ENCODE measurements at places on chromosomes 16 and 17. TPM values are rescaled to one million over a fixed set of nuclear protein-coding genes. Genes with fewer than 3 reads are reported as not detected.
A peak's percentile ranks its signal among the peaks of the same experiment; 100 is the strongest.

SHISA9 gene
- total RNA-seq, result not detected

NLRC3 gene
- 71.7 TPM for total RNA-seq

GRCh38 chr16:69865701-69866100, 85.4 kb upstream of the CLEC18A start:
- H3K27ac ChIP-seq, result no peak overlapping the region
- H3K27me3 ChIP-seq, result no peaks in the 10 kb centered on the region
- peaks cover 4% of the 10 kb centered on the region for H3K4me1 ChIP-seq
- no peak overlapping the region for H3K4me3 ChIP-seq
- peaks cover 2% of the 10 kb centered on the region for H3K36me3 ChIP-seq
- no peak for DNase-seq

HASPIN gene
- total RNA-seq, result 0.22 TPM

ATAD5 gene
- 4.2 TPM for total RNA-seq

DNA sequence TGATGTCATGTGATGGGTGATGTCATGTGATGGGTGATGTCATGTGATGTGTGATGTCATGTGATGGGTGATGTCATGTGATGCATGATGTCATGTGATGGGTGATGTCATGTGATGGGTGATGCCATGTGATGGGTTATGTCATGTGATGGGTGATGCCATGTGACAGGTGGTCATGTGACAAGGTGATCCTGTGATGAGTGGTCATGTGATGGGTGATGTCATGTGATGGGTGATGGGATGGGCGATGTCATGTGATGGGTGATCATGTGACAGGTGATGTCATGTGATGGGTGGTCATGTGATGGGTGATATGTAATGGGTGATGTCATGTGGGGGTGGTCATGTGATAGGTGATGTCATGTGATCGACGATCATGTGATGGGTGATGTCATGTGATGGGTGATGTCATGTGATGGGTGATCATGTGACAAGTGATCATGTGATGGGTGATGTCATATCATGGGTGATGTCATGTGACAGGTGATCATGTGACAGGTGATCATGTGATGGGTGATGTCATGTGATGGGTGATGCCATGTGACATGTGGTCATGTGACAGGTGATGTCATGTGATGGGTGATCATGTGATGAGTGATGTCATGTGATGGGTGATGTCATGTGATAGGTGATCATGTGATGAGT, 17.2 kb downstream of the CD300LB start:
- H3K36me3 ChIP-seq, result peaks cover 4% of the 10 kb centered on the region
- DNase-seq, result peak; percentile 13
- peak overlapping the region; percentile 46 for H3K27ac ChIP-seq
- peak overlapping the region; percentile 28 for H3K4me3 ChIP-seq

DNA sequence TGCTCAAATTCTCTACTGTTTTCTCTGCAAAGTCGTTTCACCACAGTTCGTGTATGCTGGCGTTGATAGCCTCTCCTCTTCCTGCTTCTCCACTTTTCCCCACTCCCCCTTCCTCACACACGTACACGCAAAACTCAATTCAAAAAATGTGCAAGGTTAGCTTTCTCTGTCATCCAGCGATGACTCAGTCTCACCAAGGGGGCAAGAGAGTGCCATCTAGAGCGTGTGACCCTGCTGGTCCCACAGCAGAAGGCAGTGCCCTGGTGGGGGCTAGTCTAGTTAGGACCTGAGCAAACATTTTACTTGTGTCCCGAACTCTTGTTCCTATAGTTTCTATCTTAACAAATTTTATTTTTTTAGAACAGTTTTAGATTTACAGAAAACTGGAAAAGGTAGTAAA, 121.2 kb upstream of the CHMP6 start:
- H3K4me1 ChIP-seq, result peaks cover 41% of the 10 kb centered on the region
- no peaks in the 10 kb centered on the region for H3K36me3 ChIP-seq

G6PC1 gene
- not detected for total RNA-seq

DNA sequence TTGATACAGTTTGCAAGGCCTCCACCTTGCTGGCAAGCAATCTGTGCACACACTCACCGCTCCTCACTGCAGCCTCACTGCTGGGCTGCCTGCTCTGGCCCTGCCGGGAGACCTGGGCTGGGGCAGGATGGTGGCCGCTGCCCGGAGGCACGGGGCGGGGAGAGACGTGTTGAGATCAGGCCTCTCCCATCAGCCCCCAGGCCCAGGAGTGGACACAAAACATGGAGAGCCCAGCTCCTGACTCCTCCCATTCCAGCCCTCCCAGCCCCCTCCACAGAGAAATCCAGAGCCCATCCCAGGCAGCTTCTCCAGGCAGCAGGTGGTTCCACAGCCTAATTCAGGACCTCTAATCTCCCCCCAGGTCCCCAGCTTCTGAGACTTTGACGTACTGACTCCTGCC, 23.1 kb upstream of the RPL38 start:
- no peak overlapping the region for H3K4me3 ChIP-seq
- H3K27ac ChIP-seq, result no peak overlapping the region
- H3K27me3 ChIP-seq, result peaks cover 70% of the 10 kb centered on the region
- no peak for DNase-seq
- H3K36me3 ChIP-seq, result no peaks in the 10 kb centered on the region

GRCh38 chr17:76696763-76697701, 13.7 kb downstream of the MXRA7 start:
- peaks cover 20% of the 10 kb centered on the region for H3K4me1 ChIP-seq
- H3K27ac ChIP-seq, result no peak overlapping the region
- no peaks in the 10 kb centered on the region for H3K27me3 ChIP-seq
- H3K36me3 ChIP-seq, result no peaks in the 10 kb centered on the region
